GM23338 (cell line): ENCODE measurements at places on chromosomes 2 and 18. TPM values are rescaled to one million over a fixed set of nuclear protein-coding genes. Genes with fewer than 3 reads are reported as not detected.

Gene M1AP
- 5.2 and 12.1 TPM in 2 replicates for total RNA-seq

GRCh38 chr2:130766037-130766436, 10.7 kb downstream of the AMER3 start:
- no peaks in the 10 kb centered on the region for H3K36me3 ChIP-seq
- no peak overlapping the region for H3K4me3 ChIP-seq
- no peaks in the 10 kb centered on the region for H3K27me3 ChIP-seq
- H3K4me1 ChIP-seq, result no peaks in the 10 kb centered on the region; the same call in 1 of the 2 replicates
- no peak for DNase-seq
- no peak overlapping the region for H3K27ac ChIP-seq

Gene STRADB
- total RNA-seq, result 37.1 and 37.6 TPM in 2 replicates

Gene CDH2
- 36.9 and 42.6 TPM in 2 replicates for total RNA-seq

DNA sequence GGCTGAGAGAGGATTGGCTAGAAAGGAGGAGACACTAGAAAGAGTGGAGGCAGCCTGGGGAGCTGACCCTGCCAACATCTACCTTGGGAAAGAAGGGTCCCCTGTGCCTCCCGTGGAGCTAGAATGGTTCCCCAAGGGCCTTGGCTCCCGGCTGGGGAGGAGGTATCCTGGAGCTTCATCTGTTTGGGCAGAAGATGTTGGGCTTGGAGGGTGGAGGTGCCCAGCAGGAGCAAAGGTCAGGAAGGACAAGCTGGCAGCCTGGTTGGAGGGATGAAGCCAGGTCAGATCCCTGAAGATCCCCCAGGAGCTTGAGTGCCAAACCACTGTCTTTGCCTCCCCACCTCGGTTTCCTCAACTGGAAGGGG, 2.9 kb downstream of the ATP6V1B1 start:
- DNase-seq, result no peak
- no peak overlapping the region for H3K27ac ChIP-seq
- peak overlapping the region; percentile 55 for H3K4me3 ChIP-seq
- no peaks in the 10 kb centered on the region for H3K36me3 ChIP-seq
- peaks cover 30% of the 10 kb centered on the region for H3K4me1 ChIP-seq
